ENCODE measurements at places on chromosomes 7 and 10.
A peak's percentile ranks its signal among the peaks of the same experiment; 100 is the strongest.

DNA sequence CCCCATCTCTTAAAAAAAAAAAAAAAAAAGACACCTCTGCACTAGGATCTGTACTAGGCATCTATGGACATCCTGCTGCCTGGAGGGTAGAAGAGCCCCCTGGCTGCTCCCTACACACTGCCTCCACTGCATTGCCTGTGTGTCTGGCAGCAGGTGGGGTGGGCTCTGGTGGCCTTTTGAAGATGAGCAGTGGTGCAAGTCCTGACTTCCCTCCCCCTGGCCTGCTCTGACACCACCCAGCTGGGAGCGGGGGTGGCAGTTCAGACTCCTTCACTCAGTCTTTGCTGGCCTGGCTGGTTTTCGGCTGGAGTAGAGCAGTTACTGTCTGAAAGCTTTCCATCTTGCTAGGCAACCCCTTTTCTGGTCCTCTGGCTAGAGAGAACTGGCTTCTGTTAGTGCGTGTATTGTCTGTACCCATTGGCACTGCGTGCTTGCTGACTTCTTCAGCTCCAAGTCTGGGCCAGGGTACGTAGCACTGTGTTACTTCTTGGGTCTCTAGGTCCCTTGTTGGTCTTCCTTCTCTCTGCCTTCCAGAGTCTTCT is 17.6 kb downstream of the C10orf62 start:
- no peak for DNase-seq

GRCh38 chr7:34718867-34719266 is 60.8 kb downstream of the NPSR1 start:
- DNase-seq = no peak

GRCh38 chr7:1852517-1853430 is 182.7 kb downstream of the ELFN1 start:
- DNase-seq = no peak

DNA sequence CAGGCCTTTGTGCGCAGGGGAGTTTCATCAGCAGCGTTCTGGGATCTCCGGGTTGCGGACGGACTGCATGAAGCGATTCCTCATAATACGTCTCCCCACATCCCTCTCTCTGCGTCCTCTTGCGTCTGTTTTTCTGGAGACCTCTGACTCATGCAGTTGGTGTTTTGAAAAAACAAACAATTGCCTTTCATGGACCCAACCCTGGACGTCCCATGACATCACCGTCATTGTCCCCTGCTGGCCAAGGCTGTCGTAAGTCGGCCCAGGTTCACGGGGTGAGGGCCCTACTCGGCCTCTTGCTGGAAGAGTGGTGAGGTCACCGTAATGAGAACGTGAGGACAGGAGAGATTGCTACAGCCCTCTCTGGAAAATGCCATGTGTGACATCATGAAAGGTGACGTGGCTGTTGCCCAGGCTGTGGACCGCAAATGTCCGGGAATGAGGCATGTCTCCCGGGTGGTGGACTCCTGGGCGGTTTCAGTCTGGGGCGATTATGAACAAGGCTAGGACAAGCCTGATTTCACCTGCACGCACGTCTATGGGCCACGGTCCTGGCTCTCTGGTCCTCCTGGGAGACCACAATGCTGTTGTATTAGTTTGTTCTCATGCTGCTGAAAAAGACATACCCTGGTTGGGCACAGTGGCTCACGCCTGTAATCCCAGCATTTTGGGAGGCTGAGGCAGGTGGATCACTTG is 9.8 kb upstream of the MAFK start:
- DNase-seq = no peak

DNA sequence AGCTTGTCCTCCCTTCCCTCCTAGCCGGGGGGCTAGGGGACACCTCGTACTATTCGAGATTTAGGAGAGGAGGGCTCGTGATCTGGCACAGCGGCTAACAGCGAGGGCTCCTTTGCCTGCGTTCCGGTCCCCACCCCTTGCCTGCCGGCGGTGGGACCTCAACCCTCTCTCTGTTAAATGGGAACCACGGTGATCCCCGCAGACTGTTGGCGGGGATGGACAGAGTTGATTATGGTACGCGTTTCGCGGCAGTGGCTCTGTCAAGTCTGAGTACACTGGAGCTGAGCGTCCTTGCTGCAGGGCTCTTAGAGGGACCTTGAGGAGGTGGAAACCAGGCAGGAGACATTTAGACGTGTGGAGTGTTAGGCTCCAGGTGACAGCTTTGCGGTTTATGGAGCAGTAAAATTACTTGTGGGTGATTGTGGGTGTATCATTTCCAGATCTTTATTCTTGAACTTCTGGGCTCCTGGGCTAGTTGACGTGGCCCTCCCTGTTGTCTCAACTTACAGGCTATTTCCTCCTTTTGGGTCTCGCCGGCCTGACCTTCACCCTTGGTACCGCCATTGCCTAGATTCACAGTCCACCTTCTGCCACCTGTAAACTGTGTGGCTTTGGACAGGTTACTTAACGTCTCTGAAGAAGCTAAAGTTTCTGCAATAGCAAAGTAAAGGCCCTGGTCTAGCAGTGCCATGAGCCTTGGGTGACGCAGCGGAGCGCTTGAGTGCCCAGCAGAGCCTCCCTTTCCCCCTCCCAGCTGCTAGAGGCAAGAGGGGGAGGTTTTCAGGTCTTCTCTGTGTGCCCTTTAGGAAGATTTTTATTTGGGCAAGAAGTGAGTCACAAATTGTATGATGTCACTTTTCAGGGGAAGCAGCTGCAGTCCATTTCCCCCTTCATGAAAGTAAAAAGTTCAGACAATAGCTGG is 739 bp downstream of the CASP7 start:
- DNase-seq = peak; percentile 20

GRCh38 chr7:10838228-10838627 is 135.4 kb upstream of the PHF14 start:
- DNase-seq = no peak

GRCh38 chr10:61130366-61130765 is 186.4 kb upstream of the RHOBTB1 start:
- DNase-seq = no peak

DNA sequence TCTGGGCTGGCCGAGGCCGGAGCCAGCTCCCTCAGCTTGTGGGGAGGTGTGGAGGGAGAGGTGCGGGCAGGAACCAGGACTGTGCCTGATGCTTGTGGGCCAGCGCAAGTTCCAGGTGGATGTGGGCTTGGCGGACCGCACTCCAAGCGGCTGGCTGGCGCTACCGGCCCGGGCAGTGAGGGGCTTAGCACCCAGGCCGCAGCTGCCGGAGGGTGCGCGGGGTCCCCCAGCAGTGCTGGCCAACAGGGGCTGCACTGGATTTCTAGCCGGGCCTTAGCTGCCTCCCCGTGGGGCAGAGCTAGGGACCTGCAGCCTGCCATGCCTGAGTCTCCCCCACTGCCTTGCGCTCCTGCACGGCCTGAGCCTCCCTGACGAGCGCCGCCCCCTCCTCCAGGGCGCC is 242.8 kb downstream of the CCSER2 start:
- DNase-seq = no peak

DNA sequence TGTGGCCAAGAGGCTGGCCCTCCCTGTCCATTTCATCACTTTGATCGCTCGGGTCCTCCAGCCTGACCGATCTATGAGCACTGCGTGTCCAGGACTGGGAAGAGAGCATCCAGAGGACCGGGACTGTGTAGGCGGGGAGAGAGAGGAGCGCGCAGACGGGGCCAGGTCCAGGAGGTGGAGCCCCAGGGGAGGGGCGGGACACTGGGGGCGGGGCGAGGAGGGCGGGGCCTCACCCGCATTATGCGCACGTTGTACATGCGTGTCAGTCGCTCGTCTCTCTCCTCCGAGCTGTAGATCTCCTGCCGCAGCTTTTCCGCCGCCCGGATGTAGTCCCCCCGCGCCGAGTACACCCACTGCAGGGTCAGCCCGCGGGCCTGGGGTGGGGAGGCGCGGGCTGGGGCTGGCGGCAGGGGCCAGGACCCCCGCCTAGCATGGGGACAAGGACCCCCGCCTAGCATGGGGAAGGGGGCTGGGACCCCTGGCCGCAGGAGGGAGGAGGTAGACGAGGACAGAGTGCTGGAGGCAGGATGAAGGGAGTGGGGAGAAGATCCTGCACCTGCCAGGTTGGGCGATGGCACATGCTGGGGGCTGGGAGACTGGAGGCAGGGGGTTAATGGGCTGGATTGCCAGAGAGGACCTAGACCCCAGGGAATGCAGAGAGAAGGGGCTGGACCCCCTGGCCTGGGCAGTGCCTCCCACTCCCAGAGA is 14.3 kb downstream of the MOSPD3 start:
- DNase-seq = peak; percentile 88

GRCh38 chr10:28246023-28246422 is 56.8 kb downstream of the MPP7 start:
- no peak for DNase-seq

GRCh38 chr7:134988161-134988560 is 1.9 kb downstream of the AGBL3 start:
- DNase-seq = no peak

GRCh38 chr7:2774935-2775334 is 69.2 kb downstream of the GNA12 start:
- no peak for DNase-seq

DNA sequence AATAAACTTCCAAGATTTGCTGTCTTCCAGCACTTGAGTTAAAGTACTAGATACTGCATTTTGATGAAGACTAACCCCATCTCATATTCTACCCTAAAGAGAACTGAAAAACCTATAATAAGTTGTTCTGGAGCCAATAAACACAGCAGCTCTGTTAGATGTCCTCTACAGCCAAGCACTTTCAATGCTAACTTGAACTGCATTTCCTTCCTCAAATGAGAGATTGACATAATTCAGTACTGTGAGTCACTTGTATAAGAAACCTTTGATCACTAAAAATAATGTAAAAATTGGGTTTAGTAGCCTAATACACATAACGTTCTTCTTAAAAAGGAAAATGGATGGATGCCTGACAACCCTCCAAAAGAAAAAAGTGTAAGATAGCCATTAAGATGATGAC is 81.3 kb downstream of the ITGB8 start:
- DNase-seq = no peak

GRCh38 chr7:77995717-77996116 is 197.1 kb downstream of the PHTF2 start:
- DNase-seq = no peak

DNA sequence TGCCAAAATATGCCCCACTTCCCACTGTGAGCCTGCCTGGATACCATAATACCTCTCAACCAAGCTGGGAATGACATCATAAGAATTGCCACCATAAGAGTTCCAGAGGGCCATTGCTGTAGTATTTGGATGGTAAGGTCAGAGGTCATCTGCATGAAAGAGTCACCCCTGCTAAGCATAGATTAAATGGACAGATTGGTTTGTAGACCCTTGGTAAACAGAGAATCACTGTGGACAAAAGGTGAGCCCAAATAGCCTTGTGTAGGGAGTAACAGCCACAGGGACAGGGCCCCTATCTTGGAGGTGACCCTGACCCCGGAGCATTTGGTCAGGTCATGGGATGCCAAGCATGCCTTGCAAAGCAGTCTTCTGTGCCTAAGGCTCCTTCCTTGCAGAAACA is 129.7 kb downstream of the GPAM start:
- DNase-seq = no peak

DNA sequence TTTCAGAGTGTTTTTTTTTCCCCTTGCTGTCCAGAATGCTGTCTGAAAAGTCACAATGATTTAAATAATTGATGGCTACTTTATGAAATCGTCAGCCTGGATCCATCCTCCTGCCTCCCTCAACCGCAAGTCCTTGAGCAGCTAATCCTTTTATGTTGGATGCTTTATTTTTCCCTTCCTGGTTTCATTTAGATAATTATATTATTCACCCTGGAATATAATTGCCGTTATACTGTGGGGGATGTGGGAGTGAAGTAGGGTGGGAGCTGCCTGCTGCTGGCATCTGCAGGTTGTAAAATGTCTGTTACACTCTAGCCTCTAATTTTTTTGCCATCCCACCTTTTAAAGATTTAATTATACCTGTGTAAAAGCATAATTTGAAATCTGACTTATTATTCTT is 290.5 kb upstream of the LRGUK start:
- DNase-seq = peak; percentile 36

DNA sequence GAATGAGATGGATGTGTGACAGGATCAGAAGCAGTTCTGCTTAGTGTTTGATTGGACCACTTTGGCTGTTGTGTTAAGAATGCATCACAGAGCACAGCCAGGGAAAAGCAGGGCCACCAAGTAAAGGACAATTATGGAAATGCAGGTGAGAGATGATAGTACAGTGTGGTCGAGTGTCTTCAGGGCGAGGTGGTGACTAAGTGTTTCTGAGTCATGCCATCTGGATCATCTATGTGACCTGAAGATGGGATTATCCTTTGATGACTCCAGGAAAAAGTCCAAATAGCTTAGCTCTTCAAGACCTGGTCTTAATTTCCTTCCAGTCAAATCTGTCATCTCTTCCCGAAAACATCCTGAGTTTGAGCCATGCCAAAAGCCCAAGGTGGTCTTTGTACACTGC is 523.2 kb upstream of the IGFBP3 start:
- DNase-seq = no peak

GRCh38 chr7:41996381-41997035 is 240.5 kb downstream of the GLI3 start:
- DNase-seq = no peak

DNA sequence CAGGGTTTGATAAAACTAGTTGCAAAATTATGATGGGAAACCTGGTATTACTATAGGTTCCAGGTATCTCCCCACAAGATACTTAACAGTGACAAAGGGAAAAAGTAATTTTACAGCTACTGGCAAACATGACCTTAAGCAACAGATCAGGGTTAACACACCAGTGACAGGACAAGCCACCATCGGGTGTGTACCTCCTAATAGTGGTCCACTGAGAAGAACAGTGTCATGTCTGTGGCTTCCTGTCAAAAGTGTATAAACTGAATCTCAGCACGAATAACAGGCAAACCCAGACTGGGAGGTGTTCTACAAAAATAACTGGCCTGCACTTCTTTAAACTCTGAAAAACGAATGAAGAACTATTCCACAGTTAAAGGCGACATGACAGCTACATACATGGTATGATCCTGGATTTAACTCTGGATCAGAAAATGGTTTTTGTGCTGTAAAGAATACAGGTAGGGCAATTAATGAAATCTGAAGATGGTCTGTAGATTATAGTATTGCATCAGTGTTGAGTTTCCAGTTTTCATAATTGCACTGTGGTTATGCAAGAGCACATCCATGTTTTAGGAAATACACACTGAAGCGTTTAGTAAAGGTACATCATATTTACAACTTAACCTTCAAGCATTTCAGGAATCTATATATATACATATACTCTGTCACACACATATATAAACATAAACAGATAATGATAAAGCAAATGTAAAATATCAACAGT is 32.0 kb upstream of the ARMS2 start:
- no peak for DNase-seq

DNA sequence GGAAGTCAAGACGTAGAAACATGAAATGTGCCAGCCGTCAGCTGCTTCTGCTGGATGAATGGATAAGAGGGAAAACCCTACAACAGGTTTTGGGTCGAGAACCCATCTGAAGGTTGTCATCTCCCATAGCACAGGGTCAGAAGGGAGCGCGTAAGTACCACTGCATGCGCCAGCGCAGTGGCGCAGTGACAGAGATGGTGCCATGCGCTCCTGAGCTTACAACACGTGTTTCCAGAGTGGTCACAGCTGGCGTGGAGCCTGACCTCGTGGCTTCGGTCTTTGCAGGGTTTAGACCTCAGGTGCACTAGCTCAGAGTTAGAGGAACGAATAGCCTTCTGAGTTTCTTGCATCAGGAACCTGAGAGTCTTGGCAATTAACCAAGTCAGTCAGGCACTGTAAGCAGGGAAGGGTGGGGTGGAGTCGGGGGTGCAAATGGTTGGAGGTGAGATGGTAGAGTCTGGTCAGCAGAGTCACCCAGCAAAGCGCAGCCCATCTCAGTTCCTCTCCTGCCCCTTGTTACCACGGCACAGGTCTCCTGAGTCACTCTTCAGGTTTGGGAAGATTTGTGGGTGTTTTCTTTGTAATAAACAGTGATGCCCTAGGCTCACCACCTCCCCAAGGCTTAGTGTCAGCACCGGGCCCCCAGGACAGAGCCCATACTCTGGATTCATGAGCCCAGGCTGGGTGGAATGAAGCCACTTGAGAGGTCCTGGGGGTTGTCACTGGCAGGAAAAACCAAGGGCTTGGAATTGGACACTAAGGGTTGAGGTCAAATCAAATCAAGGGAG is 84.1 kb upstream of the PPIF start:
- DNase-seq = no peak
